ENCODE measurements at places on chromosomes 16 and 17.
A peak's percentile ranks its signal among the peaks of the same experiment; 100 is the strongest.

DNA sequence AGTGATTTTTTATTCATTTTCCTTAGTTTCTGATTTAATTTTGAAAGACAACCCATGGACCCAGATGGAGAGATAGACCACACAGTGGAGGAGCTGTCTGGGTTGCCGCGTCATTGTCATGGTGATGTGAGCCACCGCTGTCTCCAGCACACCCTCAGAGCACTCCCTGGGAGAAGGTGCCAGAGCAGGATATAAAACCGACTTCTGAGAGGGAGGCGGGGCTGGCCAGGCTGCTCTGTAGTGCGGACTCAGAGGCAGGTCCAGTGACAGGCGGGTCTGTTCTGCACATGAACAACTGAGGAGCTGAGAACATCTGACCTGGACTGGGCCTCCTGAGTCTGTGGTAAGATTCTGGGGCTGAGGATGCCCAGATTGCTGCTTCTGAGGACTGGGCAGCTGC is 216.3 kb upstream of the NLRP1 start:
- H3K27me3 ChIP-seq, result no peaks in the 10 kb centered on the region
- no peaks in the 10 kb centered on the region for H3K36me3 ChIP-seq
- H3K4me3 ChIP-seq, result no peak overlapping the region
- no peak overlapping the region for H3K27ac ChIP-seq
- H3K4me1 ChIP-seq, result no peaks in the 10 kb centered on the region

DNA sequence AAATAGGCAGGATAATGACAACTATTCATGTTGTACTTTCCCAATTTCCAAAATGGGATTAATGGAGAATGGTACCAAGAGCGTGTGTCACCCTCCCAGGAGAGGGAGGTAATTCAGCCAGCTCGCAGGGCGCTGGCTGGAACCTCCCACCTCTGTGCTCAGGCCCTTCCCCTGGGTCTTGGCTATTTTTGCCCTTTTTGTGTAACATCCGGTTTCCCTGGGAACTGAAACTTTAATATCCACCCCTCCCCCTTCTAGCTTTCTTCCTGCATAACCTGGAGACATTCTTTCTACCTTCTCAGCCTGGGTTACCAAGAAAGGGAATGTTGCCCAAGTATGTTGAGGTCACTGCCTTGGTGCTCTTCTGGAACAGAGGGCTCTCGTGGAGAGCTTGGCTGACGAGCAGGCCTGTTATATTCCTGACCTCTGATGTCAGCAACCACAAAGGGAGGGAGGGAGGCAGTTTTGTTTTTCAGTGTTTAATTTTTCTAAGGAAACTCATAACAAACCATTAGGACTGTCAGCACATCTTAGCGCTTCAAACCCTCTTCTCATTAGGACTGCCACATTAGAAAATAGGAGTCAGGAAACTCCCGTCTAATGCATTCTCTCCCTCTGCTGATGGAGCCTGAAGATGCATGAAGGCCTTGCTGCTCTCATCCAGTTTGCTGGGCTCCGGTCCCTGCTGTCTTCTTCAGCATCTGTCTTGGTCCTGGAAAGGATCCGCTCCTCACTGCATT is 25.6 kb downstream of the ITGB3 start:
- H3K27me3 ChIP-seq, result no peaks in the 10 kb centered on the region
- no peaks in the 10 kb centered on the region for H3K4me1 ChIP-seq

DNA sequence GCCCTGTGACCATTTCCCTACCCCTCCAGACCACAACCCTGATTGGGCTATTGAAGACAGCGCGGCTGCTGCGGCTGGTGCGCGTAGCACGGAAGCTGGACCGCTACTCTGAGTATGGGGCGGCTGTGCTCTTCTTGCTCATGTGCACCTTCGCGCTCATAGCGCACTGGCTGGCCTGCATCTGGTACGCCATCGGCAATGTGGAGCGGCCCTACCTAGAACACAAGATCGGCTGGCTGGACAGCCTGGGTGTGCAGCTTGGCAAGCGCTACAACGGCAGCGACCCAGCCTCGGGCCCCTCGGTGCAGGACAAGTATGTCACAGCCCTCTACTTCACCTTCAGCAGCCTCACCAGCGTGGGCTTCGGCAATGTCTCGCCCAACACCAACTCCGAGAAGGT is 12.5 kb downstream of the KCNH6 start:
- DNase-seq, result no peak
- H3K4me1 ChIP-seq, result peaks cover 6% of the 10 kb centered on the region
- no peaks in the 10 kb centered on the region for H3K36me3 ChIP-seq
- H3K27me3 ChIP-seq, result peaks cover 6% of the 10 kb centered on the region
- H3K4me3 ChIP-seq, result no peak overlapping the region
- H3K27ac ChIP-seq, result no peak overlapping the region

DNA sequence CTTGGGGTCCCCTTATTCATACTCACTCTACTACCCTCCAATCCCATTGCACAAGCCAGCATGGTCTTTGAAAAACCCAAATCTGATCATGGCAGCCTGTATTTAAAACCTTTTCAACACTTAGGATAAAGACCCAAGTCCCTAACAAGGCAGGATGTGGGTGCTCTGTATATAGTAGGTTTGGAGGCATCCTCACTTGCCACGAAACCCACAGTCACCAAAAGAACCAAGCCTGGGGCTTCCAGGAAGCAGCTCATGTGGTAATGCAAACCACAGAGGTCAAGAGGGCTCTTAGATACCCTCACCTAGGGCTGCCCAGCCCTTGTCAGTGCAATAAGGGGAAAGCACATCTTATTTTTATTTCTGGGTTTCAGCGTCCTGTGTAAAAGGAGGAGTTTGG is 218.6 kb upstream of the ASIC2 start:
- H3K4me3 ChIP-seq, result no peak overlapping the region
- no peaks in the 10 kb centered on the region for H3K27me3 ChIP-seq
- peaks cover 5% of the 10 kb centered on the region for H3K4me1 ChIP-seq
- H3K27ac ChIP-seq, result no peak overlapping the region

DNA sequence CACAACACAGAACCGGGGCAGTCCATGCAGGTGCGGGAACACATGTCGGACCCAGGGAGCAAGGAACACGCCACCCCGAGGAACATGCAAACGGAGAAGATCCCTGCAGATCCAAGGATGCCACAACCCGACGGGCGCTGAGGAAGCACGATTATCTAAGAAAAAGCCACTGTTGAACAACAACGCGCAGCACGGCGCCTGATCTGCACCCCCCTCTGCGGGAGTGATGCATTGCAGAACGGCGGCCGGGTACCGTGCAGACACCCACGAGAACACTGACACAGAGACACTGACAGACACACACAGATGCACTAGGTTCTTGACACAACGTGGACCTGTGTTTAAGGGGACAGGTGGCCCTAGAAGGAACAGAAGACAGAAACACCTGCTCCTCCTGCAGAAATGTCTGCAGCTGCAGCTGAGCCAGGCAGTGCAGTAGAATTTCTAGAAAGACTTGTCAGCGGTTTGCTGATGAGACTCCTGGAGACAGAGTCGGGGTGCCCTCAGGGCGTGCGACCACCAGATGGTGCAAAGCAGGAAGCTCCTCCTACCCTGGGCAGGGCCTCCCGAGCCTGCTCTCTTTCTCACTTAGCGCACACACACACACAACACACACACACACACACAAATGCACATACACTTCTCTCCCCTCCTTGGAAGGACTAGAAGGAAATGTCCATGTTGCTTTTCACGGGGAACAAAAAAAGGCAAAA is 7.5 kb downstream of the NPTX1 start:
- H3K36me3 ChIP-seq, result no peaks in the 10 kb centered on the region
- H3K27ac ChIP-seq, result no peak overlapping the region
- H3K4me1 ChIP-seq, result no peaks in the 10 kb centered on the region

DNA sequence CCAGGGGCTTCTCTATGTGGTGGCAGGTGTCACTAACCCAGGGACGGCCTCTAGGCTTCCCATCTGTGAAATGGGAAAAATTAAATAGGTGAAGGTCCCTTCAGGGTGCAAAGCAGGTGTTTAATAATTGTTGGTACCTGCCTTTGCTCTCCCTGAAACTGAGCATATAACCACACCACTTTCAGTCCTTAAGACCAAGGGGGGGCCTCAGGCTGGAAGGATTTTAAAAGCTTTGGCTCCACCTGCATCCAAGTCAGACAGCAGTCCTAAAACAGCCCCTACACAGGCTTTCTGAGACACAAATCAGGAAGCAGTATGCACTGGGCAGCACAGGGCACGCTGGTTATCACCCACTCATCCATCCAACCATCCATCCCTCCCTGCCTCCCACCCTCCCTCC is 55.0 kb downstream of the TK2 start:
- H3K27me3 ChIP-seq, result no peaks in the 10 kb centered on the region
- no peaks in the 10 kb centered on the region for H3K4me1 ChIP-seq
- H3K4me3 ChIP-seq, result no peak overlapping the region
- H3K36me3 ChIP-seq, result no peaks in the 10 kb centered on the region
- no peak overlapping the region for H3K27ac ChIP-seq

GRCh38 chr17:50482516-50482915 is 3.9 kb downstream of the RSAD1 start:
- no peak overlapping the region for H3K27ac ChIP-seq
- H3K27me3 ChIP-seq, result no peaks in the 10 kb centered on the region
- peaks cover 14% of the 10 kb centered on the region for H3K4me1 ChIP-seq

DNA sequence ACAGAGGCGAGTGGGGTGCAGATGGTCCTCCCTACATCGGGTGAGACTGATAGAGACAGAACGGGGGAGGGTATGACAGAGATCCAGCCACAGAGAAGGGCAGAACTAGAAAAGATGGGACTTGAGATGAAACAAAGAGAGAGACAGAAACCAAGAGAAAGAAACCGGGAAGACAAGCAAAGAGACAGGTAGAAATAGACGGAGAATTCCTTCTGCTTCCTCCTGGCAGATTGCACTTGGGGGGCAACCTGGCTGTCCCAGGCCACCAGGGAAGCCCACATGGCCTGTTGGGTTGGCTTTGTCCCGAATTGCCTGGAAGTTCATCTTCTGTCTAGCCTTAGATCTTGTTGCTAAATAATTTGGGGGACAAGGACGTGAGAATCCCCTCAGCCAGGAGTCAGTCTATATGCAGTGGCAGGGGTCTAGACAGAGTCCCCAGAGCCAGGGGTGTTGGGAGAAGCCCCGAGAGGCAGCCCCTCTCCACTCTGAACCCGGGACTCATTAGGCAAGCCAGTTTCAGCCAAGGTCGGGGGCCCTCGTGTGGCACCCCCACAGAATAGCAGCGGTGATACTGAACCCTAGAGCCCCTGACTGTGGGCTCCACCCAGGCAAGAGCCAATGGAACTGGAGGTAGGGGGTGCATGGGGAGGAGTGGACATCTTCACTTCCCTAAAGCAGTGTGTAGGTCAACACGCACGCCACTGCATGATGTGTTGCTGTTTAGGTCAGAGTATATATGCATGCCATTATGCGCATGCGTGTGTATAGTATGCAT is 627 bp upstream of the TSPOAP1 start:
- peak overlapping the region; percentile 98 for H3K27ac ChIP-seq
- peak; percentile 55 for DNase-seq
- no peaks in the 10 kb centered on the region for H3K27me3 ChIP-seq
- H3K4me3 ChIP-seq, result peak overlapping the region; percentile 98
- H3K36me3 ChIP-seq, result peaks cover 23% of the 10 kb centered on the region
- H3K4me1 ChIP-seq, result peaks cover 37% of the 10 kb centered on the region

DNA sequence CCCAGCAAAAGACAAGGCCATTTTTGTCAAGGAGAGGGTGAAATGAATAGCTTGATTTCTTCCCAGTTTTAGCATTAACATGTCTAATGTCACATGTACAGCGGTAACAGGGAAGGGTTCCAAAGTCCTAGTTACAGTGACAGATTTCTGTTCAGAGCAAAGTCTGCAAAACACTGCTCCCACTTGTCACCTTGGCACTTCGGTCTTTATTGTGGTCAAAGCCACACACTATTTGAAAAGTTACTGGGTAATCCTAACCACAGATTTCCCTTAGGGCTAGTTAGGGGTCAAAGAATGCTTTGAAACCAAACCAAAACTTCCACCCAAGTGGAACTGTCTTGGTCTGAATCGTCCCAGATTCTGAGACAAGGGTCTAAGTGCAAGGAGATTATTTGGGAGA is 455.6 kb downstream of the HS3ST3B1 start:
- no peaks in the 10 kb centered on the region for H3K4me1 ChIP-seq
- H3K27ac ChIP-seq, result no peak overlapping the region
- no peaks in the 10 kb centered on the region for H3K36me3 ChIP-seq
- no peaks in the 10 kb centered on the region for H3K27me3 ChIP-seq

DNA sequence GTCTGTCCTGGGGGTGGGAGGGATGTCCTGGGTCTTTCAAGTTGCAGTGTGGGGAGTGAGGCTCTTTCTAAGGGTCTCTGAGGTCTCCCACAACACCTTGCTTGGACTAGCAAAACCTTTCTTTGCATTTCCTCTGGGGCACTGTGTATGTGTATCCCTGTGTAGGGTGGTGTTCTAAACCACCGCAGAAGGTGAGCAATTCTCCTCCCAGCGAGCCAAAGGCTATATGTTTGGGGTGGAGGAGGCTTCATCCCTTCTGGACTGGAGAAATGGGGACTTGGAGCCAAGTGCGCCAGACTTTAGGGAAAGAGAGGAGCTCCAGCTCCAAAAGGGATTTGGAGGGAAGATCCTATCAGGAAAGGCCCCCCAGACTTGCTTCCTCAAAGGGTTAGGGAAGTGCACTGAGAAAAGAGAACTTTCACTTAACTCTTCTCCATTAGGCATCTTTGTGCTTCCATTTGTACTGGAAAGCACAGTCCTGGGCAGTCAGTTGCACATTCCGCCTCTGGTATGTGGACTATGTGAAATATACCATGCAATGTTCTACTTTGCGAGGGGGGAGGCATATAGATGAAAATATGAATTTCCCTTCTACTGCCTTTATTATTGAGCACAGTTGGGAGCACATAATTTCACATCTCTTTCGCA is 18.9 kb upstream of the HOXB9 start:
- H3K36me3 ChIP-seq, result no peaks in the 10 kb centered on the region
- DNase-seq, result no peak
- peaks cover 16% of the 10 kb centered on the region for H3K4me1 ChIP-seq
- peaks cover 53% of the 10 kb centered on the region for H3K27me3 ChIP-seq
- H3K4me3 ChIP-seq, result no peak overlapping the region

GRCh38 chr16:56683424-56684172 is 1.3 kb downstream of the MT1X start:
- H3K27ac ChIP-seq, result no peak overlapping the region
- H3K27me3 ChIP-seq, result no peaks in the 10 kb centered on the region
- H3K36me3 ChIP-seq, result no peaks in the 10 kb centered on the region
- H3K4me3 ChIP-seq, result peak overlapping the region; percentile 86
- no peak for DNase-seq
- peaks cover 8% of the 10 kb centered on the region for H3K4me1 ChIP-seq

DNA sequence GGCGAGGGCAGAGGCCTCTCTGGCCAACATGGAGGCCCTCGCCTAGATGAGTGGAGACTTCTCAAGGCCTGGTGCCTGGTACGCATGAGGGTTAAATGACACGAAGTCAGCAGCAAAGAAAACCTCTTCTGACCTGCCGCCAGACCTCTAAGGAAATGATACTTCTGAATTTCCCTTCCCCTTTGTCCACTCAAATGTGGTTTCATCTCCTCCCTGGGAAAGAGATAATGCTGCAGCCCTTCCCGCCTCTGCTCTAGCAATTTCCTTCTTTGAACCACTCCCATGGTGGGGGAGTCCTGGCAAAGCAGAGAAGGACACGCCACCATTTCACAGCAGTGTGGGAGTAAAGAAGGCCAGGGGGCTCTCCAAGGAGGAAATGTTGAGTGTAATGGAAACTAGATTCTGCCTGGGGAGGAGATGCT is 65.7 kb upstream of the BCAR1 start:
- peaks cover 16% of the 10 kb centered on the region for H3K4me1 ChIP-seq
- H3K4me3 ChIP-seq, result no peak overlapping the region
- H3K27ac ChIP-seq, result no peak overlapping the region

GRCh38 chr16:83940630-83941378 is 12.2 kb upstream of the OSGIN1 start:
- H3K4me3 ChIP-seq, result no peak overlapping the region
- no peaks in the 10 kb centered on the region for H3K4me1 ChIP-seq
- H3K27ac ChIP-seq, result no peak overlapping the region
- no peak for DNase-seq
- no peaks in the 10 kb centered on the region for H3K36me3 ChIP-seq
- H3K27me3 ChIP-seq, result no peaks in the 10 kb centered on the region

GRCh38 chr16:31136287-31136662 is 748 bp upstream of the PRSS8 start:
- DNase-seq, result no peak
- no peaks in the 10 kb centered on the region for H3K27me3 ChIP-seq
- H3K36me3 ChIP-seq, result peaks cover 15% of the 10 kb centered on the region
- H3K27ac ChIP-seq, result no peak overlapping the region

Measured in effector memory CD4-positive, alpha-beta T cell (primary cell).